Esophagus mucosa (tissue), 1 donor: ENCODE measurements at places on chromosomes 12 and 14. TPM values are rescaled to one million over a fixed set of nuclear protein-coding genes. Genes with fewer than 3 reads are reported as not detected.

DNA sequence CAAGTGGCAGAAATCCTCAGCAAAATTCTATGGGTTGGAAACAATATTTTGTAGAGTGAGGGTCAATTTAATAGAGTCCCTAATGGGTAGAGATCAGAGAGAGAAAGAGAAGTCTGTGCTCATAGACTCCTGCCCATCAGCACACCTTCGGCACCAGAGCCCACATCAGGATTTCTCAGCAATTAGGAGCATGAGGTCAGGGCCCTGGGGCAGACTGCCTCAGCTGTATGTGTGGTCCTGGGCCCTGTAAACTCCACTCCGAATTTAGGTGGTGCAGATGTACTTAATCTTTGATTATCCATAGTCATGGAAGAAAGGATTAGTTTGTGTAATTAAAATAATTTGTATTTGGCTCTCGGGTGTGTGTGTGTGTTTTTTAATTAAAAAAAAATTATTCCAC is 372.6 kb downstream of the AEBP2 start:
- no peak for ATAC-seq

GRCh38 chr12:53057816-53058500 is 8.1 kb downstream of the TNS2 start:
- no peak for ATAC-seq

DNA sequence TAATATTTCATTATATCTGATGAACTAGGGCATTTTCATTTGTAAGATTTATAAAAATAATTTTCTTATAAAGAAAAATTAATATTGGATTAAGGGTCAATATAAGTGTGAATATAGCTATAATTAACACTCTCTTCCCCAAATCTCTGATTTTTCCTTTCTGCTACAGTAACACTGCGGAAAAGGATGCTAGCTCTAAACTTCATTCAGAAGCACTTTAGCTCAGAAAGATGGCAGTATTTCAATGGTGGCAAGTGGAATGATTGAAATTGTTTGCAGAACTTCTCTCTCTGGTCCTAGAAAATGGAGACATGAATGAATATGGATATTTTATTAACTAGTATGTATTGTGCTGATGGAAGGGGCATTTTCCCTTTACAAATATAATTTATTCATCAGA is 8.4 kb downstream of the NPAS3 start:
- no peak for ATAC-seq

ZNF140 gene
- 11.4 TPM for total RNA-seq

PLA2G1B gene
- total RNA-seq: not detected

LRRC10 gene
- total RNA-seq: not detected
